ENCODE measurements at places on chromosomes 3 and 15.

DNA sequence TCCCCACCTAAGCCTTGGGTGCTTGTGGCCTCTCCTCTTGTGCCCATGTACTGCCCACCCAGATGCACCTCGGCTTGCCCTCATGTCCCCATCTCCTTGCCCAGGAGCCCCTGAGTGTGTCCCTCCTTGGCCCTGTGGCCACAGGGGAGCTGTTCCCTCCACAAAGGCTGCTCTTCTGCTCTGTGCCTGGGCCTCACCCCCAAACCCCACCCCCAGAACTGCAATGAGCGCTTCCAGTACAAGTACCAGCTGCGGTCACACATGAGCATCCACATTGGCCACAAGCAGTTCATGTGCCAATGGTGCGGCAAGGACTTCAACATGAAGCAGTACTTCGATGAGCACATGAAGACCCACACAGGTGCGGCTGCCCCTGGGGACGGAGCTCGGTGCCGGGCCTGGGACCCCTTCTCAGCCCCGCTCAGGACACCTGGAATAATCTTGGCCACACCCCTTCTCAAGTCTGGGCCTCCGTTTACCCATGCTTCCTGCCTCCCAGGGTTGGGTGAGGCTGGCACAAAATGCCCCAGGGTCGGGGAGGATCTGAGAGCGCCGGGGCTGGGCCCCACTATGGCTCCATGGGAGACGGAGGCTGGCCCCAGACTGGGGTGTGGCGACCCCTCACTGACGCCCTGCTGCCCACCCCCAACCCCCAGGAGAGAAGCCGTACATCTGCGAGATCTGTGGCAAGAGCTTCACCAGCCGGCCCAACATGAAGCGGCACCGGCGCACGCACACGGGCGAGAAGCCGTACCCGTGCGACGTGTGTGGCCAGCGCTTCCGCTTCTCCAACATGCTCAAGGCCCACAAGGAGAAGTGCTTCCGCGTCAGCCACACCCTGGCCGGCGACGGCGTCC lies 10.3 kb downstream of the ZBTB47 start:
- DNase-seq = no peak

GRCh38 chr3:15579051-15579450 lies 22.3 kb downstream of the HACL1 start:
- no peak for DNase-seq

- DNase-seq = no peak
These were observed 381.2 kb upstream of the TBL1XR1 start for GRCh38 chr3:177578488-177578887.

DNA sequence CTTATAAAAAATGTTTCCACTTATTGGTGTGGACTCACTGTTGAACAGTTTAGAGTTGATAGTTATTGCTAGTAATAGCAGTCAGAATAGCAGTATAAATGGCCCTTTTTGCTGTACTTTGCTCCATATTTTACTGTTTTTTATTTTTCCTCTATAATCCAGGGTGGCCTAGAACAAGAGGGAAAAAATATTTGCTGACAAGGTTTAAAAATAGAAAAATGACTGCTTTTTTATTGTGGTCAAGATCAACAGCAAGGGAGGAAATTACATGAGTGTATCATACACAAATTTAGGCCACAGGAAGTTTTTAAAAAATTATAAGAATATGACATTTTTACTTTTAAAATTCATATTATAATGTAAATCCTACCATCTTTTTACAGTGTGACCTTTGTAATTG lies 269.1 kb downstream of the WDR72 start:
- DNase-seq = no peak

DNA sequence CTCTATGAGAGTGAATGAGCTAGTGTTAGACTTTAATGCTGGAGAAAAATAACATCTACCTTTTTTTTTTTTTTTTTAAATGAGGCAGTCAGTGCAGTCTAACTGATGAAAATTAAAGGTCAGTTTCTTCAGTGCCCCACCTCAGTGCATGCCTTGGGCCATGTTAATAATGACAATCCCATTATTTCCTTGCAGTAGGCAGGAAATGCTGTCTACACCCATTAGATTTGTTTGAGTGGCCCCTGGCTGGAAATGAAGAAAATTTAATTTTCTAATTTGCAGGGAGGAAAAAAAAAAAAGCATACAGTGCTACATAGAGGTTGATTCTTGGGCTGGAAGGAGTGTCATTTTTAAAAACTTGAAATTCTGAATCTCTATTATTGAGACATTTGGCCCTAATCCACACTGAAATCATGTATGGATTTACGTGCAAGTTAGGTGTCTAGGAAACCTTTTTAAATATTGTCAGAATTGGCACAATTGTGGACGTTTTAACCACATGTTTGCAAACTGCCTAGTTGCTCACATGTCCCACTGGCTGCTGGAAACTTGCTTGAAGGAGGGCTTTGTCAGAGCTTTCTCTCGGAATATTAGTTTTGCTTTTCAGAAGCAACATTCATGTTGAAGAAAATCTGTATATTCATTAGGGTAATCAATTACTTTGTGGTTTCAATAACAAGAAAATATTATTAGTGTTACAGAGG lies 18.4 kb downstream of the FNDC3B start:
- DNase-seq = no peak

DNA sequence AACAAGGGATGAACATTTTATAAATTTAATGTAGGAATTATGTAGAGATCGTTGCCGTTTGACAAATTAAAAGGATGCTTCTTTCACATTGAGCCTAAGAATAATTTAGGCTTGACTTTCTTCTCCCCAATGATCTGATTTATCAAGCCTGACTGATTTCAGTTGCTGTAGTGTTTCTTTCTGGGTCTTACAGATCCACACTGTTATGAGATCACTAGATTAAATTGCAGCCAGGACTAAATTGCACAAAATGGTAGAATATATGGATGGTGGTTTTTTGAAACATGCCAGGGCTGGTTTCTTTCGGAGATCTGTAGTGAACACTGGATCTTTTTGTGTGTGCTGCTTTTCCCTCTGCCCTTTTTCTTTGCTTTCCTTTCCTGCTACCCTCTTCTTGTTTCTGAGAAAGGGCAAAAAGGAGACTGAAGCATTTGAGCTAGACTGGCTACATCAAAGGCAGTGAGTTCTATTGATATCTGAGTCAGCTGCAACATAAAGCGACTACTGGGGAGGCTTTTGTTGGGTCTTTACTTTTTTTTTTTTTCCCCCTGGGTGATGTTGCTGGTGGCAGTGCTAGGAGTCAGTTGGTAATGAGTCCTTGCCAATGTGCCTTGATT lies 83.0 kb downstream of the AKAP13 start:
- no peak for DNase-seq

DNA sequence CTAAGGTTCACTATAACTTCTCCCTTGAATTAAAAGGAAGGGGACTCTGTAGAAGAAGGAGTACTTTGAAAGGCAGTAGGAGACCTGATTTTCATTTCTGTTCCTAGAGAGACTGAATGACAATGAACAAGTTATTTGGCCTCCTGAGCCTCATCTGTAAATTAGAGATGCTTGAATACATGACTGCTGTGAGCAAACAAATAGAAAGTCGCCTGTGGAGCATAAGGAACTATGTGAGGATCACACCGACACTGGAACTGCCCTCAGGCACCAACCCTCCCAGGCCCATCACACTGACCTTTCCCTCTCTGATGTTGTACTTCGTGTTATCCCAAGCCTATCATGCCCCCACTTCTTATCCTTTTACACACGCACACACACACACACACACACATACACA lies 48.6 kb downstream of the IMPG2 start:
- no peak for DNase-seq

DNA sequence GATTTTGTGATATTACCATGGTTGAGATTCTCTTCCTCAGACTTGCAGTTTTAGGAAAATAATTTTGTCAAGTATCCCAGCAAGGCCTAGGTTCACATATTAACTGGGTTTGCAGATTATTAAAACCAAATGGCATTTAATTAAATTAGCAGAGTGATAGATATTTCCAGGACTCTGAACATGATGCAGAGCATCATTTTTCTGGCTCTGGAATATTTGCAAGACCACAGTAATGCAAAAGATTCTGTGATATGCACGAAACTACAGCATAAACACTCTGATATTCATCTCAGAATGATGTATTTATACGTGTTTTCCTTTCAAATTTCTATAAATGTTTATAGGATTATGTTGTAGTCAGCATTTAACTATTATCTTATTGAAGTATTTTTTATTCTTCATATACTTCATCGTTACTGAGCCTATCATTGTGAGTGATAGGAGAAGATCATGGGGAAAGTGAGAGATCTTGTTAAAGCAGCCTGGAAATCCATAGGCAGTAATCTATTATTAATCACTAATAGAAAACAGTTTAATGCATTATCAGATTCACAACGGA lies 1245.6 kb downstream of the OTOL1 start:
- DNase-seq = no peak

DNA sequence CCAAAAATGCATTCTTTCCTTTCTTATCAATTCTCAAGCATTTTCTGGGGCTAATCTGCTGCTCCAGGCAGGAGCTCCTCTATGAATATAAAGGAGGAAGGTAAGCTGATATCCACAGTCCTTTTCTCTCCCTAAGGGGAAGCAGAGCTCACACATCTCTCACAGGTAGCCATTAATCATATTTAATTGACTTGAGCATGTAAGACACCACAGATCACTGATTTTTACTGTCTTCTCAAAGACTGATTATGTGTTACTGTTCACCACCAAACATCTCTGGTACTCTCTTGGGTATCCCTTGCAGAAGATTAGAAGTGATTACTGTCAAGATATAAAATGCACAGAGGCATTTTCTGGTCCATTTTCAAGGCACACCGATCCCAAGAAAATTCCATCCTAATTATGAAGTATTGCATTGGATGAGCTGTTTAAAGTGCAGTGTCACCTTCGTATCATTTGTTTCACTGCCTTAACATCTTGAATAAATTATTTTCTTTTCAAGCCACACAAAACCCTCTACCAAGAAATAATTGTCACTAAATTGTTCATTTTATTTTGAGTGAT lies 100.7 kb downstream of the ARPP21 start:
- no peak for DNase-seq

- DNase-seq = peak; percentile 41
These were observed 34.5 kb downstream of the PLA2G4D start for GRCh38 chr15:42059661-42060476.

DNA sequence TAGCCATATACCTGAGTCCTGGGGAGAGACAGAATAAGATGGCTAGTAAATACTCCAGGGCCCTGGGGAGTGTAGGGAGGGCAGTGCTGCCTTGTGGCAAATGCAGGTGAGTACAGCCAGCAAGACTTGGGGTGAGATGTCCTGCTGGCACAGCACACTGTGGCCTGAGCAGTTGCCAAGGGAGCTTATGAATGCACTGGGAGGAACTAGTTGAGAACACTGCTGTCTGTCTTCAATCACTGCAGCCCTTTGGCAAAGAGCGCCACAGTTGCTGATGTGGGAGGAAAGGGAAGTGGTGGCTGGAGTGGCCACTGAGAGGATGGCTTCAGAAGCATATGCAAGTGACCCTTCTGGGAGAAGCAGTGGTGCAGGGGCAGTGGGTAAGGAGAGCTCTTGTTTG lies 264.6 kb downstream of the RORA start:
- no peak for DNase-seq

DNA sequence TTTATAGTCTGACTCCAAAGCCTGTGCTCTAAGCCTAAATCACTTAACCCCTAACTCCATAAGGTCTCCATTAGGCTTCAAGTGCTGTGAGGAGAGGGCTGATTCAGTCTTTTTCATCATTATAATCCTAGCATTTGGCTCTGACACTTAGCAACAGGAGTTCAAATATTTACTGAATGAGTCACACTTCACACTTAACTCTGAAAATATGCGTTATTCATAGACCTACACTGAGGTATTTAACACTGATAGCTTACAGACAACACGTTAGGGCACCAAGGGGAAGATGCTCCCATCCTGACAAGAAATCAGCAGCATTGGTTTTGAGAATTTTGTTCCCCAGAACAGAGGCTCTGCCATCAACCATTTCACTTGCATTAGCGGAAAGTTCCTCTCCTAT lies 53.5 kb downstream of the MSL2 start:
- DNase-seq = peak; percentile 98

DNA sequence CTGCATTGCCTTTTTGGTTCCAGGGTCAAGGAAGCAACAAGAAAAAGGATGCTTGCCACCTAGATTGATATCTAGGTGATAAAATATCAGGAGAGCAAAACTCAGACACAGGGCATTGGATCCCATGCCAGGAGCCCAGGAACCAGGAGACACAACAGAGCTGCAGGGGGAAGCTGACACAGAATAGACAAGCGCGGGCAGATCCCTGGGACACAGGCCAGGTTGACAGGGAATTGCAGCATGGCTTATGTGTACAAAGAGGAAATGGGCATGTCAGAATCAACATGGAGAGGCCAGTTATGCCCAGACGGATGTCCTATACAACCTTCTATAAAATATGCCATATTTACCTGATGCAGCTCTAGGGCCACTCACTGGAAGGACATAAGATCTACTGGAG lies 84.2 kb downstream of the SEMA6D start:
- DNase-seq = peak; percentile 90

- no peak for DNase-seq
These were observed 35.2 kb upstream of the SPPL2A start for GRCh38 chr15:50800715-50801114.

DNA sequence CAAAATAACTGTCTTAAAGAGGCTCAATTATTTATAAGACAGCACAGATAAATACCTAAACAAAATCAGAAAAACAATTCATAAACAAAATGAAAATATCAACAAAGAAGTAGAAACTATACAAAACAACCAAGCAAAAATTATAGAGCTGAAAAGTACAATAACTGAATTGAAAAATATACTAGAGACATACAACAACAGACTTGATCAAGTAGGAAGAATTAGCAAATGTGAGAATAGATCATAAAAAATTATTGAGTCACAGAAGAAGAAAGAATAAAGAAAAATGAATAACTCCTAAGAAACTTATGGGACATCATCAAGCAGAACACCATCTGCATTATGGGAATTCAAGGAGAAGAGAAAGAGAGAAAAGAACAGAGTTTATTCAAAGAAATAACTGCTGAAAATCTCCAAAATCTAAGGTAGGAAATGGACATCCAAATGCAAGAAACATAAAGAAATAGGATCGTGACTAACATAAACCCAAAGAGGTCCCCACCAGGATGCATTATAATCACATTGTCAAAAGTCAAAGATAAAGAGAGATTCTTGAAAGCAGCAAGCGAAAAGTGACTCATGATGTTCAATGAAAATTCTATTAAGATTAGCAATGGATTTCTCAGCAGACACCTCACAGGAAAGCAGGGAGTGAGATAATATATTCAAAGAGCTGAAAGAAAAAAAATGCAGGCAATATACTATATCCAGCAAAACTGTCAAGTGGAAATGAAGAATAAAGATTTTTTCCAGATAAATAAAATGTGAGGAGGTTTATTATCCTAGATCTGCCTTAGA lies 85.9 kb downstream of the DCLK3 start:
- DNase-seq = peak; percentile 86

DNA sequence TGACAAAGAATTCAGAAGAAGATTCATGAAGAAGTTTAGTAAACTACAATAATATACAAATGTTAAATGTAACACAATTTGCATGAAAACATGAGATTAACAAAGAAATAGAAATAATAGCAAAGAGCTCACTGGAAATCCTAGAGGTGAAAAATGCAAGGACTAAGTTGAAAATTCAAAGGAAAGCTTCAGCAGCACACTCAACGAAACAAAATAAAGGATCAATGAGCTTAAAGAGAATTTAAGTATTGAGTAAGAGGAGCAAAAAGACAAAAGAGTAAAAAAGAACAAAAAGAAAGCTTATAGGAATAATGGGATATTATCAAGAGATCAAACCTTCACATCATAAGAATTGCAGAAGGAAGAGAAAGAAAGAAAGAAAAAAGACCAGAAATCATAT lies 583.8 kb upstream of the NECTIN3 start:
- DNase-seq = no peak
